Omental fat pad (tissue), 4 donors: ENCODE measurements at places on chromosomes 11 and 22.

GRCh38 chr22:25555586-25555985, 8.9 kb upstream of the GRK3 start:
- DNase-seq = no peak

- no peak for DNase-seq
Measured at GRCh38 chr11:13290221-13290980, 12.8 kb downstream of the BMAL1 start.

GRCh38 chr11:46322759-46323158, 24.5 kb upstream of the DGKZ start:
- DNase-seq = no peak

GRCh38 chr22:36387709-36387958, 133 bp downstream of the MYH9 start:
- no peak for DNase-seq

DNA sequence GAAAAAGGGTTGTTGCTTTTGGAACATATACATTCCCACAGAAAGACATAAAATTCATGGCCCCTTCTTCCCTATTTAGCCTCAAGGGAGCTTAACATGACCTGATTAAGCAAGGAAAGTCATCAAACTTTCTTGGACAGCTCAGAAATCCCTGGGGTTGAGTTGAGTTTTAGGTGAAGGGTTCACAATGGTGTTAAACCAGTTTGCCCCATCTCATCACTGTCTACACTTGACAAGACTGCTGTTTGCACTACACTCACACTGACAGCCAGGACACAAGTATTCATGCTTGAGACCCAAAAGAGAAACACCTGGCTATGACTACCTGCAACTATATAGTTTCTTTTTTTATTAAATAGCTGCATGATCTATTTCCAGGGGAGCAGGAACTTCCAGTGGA, 209.8 kb upstream of the TMEM45B start:
- DNase-seq = no peak

DNA sequence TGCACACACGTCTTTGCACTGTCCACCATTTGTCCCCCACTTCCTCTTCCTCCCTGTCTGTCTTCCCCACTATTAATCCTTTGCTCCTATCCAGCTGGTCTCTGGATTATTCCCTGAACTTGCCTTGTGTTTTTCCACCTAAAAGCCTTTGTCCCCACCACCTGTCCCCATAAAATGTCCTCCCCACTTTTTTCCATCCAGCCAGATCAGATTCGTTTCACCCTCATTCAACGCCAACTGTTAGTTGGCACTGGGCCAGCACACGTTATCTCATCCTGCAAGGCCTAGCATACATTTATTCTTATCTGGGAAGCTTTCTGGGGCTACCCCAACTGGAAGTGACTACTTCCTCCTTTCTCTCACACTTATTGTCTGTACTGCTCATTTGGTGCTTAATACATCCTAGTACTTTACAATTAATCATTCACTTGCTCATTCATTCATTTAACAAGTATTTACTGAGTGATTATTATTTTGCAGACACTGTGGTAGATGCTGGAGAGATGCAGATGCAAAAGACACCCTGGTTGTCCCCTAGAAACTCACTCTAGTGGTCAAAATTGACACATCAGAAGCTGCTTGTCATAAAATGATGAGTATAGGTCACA, 96.2 kb downstream of the RASSF10 start:
- DNase-seq = no peak
